ENCODE measurements at places on chromosomes 7 and 10.

- peak; percentile 66 for DNase-seq
These were observed 348.5 kb upstream of the SHH start for GRCh38 chr7:156160811-156161210.

- no peak for DNase-seq
These were observed 84.6 kb downstream of the VPS50 start for GRCh38 chr7:93316730-93317129.

DNA sequence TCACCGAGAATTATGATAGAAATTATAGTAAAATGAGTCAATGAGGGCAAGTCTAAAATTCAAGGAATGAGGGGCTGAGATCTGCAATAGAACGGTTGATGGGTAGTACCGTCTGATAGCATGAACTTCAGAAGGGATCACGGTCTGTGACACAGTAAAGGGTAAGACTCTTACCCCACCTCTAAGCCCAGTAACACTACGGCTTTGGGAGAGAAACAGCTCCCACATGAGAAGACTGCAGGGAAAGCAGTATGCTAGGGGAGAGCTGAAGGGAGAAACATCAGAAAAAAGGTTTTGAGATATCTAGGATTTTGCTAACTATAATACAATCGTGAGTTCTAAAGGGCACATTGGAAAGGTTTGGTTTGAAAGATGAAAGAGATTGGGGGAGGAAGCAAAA lies 12.8 kb upstream of the AKAP9 start:
- no peak for DNase-seq

DNA sequence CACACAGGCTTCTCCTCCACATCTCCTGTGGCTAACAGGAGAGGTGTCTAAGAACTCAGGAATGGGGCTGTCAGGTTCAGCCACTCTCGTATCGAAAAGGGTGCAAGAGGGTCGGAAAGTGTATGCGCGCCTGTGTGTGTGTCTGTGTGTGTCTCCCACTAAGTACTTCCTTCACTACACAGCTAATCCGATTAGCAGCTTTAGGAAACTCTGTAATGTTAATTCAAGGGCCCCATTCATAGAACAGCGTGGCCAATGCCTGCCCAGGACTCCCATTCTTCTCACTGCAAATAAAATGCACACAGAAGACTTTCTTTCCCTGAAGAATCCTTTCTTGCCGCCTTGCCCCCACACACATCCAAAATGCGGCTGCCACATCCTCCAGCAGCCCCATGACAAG lies 39.9 kb downstream of the TLL2 start:
- no peak for DNase-seq

GRCh38 chr10:38119038-38119437 lies 24.9 kb downstream of the ZNF37A start:
- no peak for DNase-seq

GRCh38 chr10:50990568-50991455 lies 83.5 kb upstream of the PRKG1 start:
- DNase-seq, result peak; percentile 39

GRCh38 chr10:987620-987869 lies 689 bp upstream of the GTPBP4 start:
- peak; percentile 5 for DNase-seq

DNA sequence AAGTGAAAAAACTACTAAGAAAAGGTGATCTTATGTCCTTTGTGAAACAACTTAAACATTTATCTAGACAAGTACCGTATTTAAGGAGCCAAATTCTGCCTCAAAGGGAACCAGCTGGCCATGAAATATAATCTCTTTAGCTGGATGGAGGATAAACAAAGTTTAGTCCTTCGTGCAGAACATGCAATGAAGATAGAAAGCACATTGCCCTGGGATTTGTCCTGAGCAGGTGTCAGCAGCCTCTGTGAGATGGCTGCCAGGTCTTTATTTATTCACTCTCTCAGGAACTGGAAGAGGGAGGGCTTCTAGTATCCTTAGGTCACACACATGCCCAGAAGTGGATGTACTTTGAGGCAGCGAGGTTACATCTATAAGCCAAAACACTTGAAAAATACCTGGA lies 57.4 kb upstream of the CASD1 start:
- DNase-seq, result no peak

DNA sequence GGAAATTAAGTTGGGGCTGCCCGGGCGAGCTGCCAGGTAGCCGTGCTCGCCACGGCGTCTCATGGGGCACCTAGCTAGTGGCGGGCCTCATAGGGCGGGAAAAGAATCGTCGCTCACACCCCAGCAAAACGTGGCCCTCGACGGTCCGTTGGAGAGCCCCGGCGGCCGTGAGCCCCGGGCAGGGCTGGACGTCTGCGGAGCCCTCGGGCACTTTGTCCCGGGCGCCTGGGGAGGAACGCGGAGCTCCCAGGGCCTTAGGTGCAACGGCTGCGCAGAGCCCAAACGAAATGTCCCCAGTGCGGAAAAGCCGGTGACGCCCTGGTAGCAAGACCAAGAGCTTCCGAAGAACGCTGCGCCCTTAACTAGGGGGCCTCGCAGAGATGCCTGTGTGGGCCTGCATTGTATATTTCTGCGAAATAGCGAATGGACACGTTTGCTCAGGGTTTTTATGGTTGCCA lies 866 bp upstream of the SFMBT2 start:
- DNase-seq, result no peak

- no peak for DNase-seq
These were observed 146.8 kb downstream of the HIBADH start for GRCh38 chr7:27515933-27516332.

DNA sequence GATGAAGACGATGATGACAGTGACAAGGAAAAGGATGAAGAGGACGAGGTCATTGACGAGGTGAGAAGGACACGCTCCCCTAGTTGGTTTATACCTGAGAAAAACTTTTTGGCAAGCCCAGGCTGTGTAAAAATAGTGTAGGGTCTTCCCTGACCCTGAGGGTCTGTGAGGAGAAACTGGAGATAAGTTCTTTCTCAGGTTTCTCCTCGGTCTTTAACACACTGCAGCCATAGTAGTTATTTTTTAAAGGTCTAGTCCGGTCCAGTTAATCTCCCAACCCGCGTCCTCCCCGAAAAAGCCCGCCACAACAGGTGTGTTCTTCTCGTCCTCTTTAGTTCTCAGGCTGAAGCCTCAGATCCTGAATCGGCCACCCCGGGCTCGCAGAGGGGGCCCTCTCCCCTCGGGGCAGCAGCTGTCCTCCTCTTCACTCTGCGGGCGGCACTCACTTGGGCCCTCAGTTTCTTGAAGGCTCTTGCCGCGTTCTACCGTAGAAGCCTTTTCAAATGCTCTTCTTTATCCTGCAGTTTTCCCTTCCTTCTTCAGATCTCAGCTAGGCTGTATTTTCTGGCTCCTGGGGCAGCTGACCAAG lies 411 bp downstream of the BCCIP start:
- peak; percentile 5 for DNase-seq

DNA sequence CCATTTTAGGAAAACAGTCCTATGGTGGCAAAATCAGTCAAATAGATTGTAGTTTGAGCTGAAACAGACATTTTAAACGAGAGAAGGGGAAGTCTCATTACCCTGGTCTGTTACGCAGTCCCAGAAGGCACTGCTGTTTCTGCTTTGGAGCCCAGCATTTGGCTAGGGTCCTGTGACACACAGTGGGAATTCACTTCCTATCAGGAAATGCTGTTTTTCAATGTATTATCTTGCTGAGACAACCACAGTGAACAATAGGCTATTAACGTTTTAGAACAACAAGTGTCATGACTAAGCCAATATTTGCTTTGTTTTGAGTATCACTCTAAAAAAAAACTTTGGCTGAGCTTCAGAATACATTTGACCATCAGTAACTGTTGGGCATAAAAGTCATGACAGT lies 74.1 kb downstream of the ADD3 start:
- no peak for DNase-seq

DNA sequence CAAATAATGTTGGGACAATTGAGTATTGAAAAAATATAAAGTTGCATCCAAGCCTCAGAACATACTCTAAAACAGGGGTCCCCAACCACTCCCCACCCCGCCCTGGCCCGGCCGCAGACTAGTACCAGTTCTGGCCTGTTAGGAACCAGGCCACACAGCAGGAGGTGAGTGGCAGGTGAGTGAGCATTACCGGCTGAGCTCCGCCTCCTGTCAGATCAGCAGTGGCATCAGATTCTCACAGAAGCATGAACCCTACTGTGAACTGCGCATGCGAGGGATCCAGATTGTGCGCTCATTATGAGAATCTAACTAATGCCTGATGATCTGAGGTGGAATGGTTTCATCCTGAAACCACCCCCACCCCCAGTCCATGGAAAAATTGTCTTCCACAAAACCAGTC lies 19.4 kb downstream of the HIPK2 start:
- DNase-seq, result no peak

GRCh38 chr7:871900-872537 lies 4.3 kb upstream of the GET4 start:
- DNase-seq, result no peak

- DNase-seq, result no peak
These were observed 787.4 kb downstream of the PHTF2 start for GRCh38 chr7:78585980-78586379.

DNA sequence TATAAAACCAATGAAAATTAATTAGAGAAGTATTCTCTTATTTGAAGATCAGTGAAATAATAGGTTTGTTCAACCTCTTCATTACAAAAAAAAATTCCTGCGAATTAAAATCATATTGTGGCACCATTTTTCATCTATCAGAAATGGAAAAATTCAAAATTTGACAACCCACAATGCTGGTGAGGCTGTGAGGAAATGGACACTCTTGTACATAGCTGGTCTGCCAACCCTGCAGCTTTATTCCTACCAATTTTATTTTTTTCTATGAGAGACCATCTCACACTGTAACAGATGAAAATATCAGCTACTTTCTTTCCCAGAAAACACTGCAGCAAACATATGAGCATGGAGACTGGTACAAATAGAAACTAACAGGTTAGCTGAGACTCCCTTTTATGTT lies 208.8 kb upstream of the SEMA3E start:
- no peak for DNase-seq

- DNase-seq, result peak; percentile 27
These were observed 442 bp downstream of the STYXL1 start for GRCh38 chr7:76047305-76047810.

GRCh38 chr7:40990841-40991240 lies 712.0 kb downstream of the INHBA start:
- DNase-seq, result no peak

GRCh38 chr7:43760861-43761260 lies 2.4 kb downstream of the BLVRA start:
- DNase-seq, result no peak

DNA sequence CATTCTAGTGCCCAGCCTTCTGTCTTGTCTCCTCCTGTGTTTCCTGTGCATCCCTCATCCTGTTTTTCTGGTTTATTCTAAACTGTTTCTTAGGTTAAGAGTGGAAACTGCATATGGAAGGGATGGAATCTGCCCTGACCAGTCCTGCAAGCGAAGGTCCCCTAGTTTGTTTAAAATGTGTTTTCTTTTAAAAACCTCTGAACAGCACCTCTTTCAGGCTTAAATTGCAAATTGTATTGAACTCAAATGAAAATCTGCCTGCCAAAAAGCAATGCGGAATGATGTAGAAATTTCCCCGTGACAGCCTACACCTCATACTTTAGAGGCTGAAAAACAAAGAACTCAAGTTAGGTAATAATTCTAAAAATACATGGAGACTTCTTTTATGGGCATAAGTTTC lies 222.8 kb upstream of the IMMP2L start:
- DNase-seq, result no peak

DNA sequence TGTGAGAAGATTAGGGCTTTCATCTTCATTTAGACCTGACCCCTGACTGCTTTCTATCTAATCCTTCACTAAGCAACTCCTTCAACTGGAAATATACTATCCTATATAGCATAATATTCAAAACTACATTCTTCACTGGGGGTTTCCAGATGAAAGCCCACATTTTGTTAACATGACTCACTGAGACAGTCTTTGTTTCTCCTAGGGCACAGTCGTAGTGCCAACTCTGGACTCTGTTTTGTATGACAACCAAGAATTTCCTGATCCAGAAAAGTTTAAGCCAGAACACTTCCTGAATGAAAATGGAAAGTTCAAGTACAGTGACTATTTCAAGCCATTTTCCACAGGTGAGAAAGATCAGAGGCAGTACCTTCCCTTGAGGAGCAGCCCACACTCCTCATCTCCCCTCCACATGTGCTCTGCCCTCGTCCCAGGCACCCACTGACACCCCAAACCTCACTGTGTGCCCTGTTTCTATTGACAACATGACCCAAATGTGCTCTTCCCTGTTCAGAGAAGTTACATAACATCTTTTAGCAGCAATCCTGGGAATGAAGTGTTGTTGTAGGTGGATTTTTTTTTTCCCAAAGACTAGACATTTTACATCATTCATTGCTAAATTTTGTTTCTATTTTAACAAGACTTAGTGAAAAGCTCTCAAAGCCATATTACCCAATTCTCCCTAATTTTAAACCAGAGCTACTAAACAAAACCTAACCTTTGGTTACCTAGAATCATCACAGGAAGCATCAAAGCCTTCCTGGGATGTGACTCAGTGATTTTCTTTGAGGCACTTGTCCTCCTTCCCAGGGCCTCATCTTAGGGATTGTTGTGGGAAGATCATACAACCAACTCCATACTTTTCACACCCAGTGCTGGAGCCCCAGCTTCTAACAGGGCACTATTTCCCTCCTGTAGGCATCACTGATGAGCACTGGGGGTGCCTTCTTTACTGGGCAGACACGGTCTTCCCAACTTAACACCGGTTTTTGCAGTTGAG lies 10.7 kb downstream of the CYP2E1 start:
- DNase-seq, result peak; percentile 27

GRCh38 chr10:88157981-88158465 lies 294.6 kb downstream of the PTEN start:
- peak; percentile 20 for DNase-seq

- no peak for DNase-seq
These were observed 336.0 kb downstream of the AUTS2 start for GRCh38 chr7:69934144-69934903.

- DNase-seq, result peak; percentile 86
These were observed 7.9 kb downstream of the MTURN start for GRCh38 chr7:30142710-30143109.

- DNase-seq, result no peak
These were observed 39.2 kb downstream of the INPP5A start for GRCh38 chr10:132576671-132577349.

- no peak for DNase-seq
These were observed 100.6 kb downstream of the OAT start for GRCh38 chr10:124318076-124318475.

DNA sequence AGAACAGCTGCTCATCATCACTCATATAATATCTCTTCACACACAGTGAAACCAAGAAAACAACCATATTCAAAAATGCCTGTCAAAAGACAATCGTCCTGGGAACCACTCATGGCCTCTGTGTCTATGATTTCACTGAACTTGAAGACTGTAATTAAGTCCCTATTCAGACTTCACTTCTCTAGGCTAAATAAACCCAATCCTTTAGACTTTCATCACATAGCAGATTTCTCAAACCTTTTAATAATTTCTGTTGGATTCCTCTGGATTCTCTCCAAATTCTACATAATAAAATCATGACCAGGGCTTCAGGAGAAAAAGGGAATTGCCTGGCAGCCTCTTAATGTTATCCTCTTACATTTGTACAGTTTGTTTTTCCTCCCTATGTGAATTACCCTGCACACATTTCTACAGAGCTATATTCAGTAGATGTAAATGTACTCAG lies 201.1 kb downstream of the LRRN3 start:
- DNase-seq, result no peak

GRCh38 chr10:55740110-55740509 lies 620.9 kb downstream of the ZWINT start:
- no peak for DNase-seq

GRCh38 chr7:135184254-135184841 lies 13.8 kb upstream of the CYREN start:
- DNase-seq, result no peak

GRCh38 chr10:35268791-35269257 lies 67.5 kb upstream of the CCNY start:
- DNase-seq, result no peak

Measured in SW480 (cell line).